ENCODE measurements at places on chromosomes 3 and 15.
A peak's percentile ranks its signal among the peaks of the same experiment; 100 is the strongest.

GRCh38 chr3:144556392-144556791, 584.8 kb downstream of the DIPK2A start:
- no peak for ATAC-seq

DNA sequence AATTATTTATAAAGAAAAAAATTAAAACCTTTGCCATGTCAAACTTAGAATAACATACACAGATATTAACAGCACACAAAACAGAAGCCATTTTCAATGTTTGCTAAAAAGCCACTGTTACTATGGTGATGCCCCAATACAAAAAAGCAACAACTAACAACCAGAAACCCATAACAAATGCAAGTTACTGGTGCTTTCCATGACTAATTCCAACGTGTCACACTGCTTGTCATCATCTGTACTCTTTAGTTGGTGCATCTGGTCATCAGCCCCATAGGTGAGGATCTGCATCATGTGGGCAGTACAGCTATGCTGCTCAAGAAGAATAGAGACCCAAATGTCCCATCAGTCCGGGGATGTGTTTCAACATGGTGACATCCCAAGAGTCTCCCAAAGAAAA, 52.8 kb downstream of the ATP8B4 start:
- no peak for ATAC-seq

GRCh38 chr3:130935761-130936492, 42.0 kb downstream of the ATP2C1 start:
- ATAC-seq, result no peak

DNA sequence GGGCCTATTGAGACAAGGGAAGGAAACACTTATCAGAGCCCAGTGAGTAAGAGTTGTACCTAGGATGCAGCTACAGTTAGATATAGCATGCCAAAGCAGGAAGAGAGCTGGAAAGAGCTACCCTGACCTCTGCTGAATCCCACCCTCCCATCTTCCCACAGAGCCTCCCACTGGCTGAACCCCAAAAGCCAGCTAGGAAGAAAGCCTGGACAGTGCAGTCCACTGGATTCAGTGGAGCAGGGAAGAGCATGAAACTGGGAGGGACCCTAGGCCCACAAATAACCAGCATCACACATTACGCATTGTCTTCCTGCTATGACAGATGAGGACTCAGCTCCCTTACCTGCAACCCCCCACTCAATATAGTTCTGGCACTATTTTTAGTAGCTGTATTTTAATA, 81.5 kb upstream of the AKAP13 start:
- ATAC-seq, result no peak

- no peak for ATAC-seq
Observed at GRCh38 chr15:73518180-73518862, 75.4 kb downstream of the REC114 start.

- no peak for ATAC-seq
Observed at GRCh38 chr15:70362350-70362749, 264.6 kb upstream of the TLE3 start.

DNA sequence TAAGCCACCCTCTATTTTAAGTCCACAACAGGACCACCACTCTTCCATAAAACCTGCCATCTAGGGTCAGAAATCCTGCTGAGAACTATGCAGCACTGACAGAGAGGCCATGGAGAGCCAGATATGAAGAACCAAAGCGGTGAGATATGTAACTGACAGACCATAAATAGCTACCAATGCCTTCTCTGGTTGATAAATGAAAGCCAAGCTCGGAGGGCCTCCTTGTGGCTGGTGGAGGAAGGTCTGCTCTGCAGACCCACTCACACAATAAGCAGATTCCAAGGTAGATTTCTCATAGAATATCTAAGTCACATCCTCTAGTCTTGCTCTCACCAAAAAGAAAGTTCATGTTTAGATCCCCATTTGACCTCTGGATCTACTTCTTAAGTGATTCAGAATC, 38.9 kb downstream of the RYK start:
- peak; percentile 93 for ATAC-seq

DNA sequence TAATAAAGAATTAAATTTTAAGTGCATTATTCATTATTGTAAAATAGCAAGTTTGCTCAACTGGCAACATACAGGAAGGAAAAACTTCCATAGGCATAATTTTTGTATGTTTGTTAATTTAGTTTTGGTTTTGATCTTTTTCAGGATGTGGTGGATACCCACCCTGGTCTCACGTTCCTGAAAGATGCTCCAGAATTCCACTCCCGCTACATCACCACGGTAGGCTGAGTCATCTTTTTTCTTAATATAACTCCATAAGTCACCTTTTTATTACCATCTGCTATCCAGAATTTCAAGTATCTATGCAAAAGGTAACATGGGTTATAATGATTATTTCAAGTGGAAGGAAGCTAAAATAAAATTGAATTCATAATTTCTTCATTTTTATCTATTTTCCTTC, 104.8 kb downstream of the PPP2R3A start:
- peak; percentile 59 for ATAC-seq

GRCh38 chr3:48268381-48268935, 27.6 kb downstream of the ZNF589 start:
- ATAC-seq, result no peak

DNA sequence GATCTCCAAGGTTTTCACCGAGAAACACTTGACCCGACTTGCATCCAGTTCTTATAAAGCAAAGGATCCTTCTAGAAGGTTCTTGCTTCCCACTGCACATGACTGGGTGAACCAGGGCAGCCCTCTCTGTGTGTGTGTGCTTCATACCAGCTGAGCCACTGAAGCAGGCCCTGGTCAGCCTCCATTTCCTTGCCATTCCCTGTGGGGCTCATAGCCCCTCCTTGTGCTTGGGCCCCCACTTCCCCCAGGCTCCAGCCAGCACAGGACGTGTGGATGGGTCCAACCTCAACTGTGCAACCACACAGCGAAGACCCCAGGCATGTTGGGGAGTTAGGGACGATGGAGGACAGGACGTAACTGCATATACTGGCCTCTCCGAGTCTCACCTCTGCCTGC, 15.5 kb downstream of the KLF15 start:
- no peak for ATAC-seq

- ATAC-seq, result no peak
Observed at GRCh38 chr15:64915518-64916227, 4.0 kb downstream of the ANKDD1A start.

- peak; percentile 52 for ATAC-seq
Observed at GRCh38 chr3:124097362-124098131, 105.6 kb upstream of the ROPN1 start.

GRCh38 chr3:89613241-89613640, 505.8 kb downstream of the EPHA3 start:
- ATAC-seq, result no peak

DNA sequence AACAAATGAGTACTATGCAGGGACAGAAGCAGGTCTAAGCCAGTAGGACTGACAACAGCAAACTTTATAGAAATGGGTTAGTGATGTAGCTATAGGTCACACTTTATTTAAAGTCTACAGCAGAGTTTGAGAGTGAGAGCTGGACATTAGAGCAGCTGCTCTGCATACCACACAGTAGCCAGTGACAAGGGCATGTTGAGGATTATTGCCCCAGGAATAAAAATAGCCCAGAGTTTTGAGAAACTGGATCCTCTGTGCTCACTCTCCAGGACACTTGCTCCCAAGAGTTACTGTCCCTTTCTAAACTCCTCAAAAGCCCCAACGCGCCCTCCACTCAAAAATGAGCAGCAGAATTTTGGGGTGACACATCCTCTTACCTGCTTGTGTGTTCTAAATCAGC, 21.1 kb downstream of the LRTM1 start:
- peak; percentile 23 for ATAC-seq

GRCh38 chr15:101534376-101534970, 45.0 kb upstream of the PCSK6 start:
- no peak for ATAC-seq

GRCh38 chr3:143584474-143584873, 263.8 kb downstream of the SLC9A9 start:
- ATAC-seq, result no peak

DNA sequence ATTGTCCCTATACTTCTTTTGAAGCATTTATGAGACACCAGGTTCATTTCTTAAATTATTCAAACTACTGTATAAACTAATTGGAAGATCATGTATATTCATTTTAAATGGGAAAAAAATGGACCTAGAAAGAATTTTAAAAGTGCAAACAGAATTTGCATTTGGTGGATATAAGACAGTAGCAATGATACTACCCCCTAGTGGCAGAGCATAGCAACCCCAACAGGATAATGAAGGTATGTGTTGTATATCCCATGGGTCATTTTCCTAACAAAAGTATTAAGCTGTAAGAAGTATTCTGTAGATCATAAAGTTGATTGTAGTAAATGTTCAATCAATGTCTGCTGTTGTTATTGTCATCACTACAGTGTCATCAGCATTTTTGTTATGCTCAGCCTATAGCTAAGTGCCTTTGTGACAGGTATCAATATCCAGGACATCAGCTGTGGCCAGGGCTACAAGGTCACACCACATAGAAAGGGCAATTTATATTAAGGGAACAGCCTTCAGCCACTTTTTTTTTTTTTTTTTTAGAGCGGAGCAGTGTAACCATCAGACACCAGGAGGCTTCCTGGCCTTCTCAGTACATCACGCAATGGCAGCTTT, 175.8 kb downstream of the FOXB1 start:
- ATAC-seq, result peak; percentile 81

DNA sequence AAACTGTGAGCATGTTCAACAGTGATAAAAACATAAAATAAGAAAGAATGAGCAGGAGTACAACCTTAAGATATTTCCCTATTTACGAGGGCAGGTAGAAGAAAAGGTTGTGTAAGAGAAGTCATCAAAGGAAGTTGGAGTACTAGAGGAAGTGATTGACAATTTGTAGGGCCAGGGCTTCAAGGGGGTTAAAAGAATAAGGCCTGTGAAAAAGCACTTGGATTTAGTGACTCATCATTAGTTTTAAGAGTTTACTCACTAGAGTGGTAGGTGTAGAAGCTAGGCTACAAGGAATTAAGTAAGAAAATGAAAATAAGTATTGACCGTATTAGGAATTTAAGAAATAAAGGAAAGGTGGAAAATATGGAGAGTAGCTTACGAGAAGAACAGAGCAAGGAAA, 23.6 kb downstream of the KCNMB3 start:
- ATAC-seq, result no peak

DNA sequence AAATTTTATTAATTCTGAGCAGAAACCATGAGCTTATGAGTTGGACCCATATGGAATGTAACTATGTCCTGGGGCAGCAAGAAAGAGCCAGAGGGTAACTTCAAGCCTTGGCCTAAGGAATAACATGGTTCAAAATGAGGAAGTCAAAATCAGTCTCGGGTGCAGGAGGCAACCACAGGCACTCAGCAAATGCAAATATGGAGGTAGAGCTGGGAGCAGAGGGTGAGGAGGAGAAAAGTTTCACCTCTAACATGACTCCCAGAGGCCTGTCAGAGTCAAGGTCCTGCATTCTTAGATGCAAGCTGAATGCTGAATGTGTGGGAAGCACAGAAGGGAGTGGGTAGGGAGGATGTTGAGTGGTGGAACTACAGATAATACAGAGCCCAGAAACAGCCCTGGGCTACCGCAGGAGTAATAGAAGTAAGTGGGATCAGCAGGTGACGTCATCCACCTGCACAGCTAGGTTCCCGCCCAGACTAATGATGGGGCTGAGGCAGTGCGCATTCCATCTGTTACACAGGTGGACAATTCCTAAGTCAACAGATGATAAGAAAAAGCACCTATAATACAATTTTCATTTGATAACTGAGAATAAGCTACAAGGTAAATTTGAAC, 279.8 kb upstream of the ARRDC4 start:
- ATAC-seq, result no peak

- no peak for ATAC-seq
Observed at GRCh38 chr15:73813589-73813988, 59.8 kb upstream of the TBC1D21 start.

DNA sequence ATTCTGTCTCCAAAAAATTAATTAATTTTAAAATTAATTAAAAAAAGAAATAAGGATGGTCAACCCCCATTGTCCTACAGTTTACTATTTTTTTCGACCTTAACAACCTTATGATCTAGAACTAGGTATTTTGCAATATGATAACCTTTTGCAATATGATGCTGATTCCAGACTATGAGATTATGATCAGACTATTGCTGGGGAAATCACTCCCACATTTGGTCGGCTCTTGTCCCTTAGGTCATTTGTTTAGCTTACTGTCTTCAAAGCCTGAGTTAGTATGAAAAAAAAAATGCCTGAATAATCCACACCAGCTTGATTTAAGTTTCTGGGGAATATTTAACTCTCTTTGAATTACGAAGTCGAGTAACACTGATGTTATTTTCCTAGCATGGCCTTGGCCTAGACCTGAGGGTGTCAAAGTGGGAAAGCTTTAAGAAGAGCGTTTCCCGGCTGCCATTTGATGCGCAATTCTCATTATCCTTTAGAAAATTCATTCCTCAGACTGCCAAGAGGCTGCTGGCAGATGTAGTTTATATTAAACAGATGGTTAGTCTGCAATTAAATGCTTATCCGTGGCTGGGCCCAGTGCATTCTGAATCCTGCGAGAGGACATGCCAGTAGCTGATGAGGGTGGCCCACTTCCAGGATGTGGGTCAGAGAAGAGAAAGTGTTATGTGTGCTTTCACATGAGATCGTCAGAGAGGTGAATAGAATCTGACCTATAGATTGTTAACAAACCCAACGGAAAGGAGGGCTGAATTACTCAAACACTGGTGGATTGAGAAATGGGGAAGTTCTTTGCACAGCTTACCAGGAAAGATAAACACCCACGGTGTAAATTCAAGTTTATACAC, 496.0 kb upstream of the THBS1 start:
- ATAC-seq, result peak; percentile 69

DNA sequence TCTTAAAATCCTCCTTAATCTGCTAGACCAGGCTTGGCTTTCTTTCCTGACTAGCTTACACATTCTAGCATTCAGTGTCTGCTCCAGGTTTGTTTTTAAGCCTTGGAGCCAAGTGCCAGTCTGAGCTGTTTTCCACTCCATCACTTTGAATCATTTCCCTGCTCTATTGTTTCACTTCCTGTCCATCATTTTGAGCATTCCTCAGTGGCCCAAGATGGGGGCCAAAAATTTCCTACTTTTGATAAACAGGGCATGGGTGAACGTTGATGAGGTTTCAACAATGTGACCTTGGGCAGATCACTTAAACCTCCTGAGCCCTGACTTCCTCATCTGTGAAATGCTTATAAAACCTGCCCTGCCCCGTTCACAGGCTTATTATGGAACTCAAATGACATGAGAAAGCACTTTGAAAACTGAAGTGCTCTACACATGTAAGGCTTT, 4.4 kb downstream of the CYP19A1 start:
- no peak for ATAC-seq

- ATAC-seq, result no peak
Observed at GRCh38 chr3:194989241-194989640, 281.7 kb downstream of the XXYLT1 start.

- no peak for ATAC-seq
Observed at GRCh38 chr3:60190073-60190472, 1061.2 kb downstream of the FHIT start.
